ENCODE measurements at places on chromosomes 16 and 17.
A peak's percentile ranks its signal among the peaks of the same experiment; 100 is the strongest.

- no peak for DNase-seq
Observed at GRCh38 chr16:62135446-62135845, 99.2 kb upstream of the CDH8 start.

DNA sequence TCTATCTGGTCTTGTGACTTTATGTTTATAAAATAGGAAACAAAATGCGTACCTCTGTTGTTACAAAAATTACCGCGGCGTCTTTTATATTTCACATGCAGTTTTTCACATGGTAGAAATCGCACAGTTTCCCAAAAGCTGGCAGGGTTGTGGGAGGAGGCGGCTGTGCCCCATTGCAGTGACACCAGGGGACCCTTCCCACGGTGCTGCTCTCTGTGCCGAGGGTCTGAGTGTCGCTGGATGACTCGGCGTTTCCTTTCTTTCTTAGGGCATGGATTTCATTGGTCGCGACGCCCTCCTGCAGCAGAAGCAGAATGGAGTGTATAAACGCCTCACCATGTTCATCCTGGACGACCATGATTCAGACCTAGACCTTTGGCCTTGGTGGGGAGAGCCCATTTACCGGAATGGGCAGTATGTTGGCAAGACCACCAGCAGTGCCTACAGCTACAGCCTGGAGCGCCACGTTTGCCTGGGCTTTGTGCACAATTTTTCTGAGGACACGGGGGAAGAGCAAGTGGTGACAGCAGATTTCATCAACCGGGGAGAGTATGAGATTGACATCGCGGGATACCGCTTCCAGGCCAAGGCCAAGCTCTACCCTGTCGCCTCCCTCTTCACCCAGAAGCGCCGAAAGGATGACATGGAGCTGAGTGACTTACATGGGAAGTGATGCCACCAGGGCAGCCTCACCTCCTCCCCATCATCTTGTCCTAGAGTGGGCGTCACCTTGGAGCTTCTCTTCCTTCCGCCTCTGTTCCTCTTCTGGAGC is 17.2 kb upstream of the CLEC18C start:
- DNase-seq, result no peak

- DNase-seq, result peak; percentile 19
Observed at GRCh38 chr17:5669191-5669590, 84.9 kb upstream of the NLRP1 start.

DNA sequence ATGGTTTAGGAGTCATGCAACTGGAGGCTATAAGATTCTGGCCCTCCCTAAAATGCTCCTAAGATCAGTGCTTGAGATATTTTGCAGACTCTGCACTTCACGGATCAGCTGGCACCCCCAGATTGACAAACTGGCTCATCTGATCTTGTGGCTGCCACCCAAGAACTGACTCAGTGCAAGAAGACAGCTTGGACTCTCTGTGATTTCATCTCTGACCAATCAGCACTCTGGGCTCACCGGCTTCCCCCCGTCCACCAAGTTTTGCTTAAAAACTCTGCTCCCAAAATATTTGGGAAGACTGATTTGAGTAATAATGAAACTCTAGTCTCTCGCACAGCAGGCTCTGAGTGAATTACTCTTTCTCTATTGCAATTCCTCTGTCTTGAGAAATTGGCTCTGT is 26.3 kb upstream of the CCL2 start:
- no peak for DNase-seq

DNA sequence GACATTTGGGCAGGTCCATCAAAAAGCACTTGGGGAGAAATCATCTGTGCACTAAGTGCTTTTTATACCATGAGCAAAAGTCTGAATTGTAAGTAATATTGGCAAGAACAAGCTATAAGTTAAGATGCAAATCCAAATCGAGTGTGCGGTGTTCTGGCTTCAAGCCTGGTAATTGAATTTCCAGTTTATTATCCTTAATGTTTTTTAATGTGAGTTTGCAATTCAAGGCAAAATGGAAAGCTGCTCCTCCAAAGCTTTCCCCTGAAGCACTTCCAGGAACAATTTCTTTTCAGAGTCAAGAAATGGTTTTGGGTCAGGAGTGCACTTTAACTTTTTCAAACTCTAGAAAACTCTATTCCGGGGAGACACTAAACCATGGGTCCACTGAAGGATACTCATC is 445.7 kb downstream of the TOX3 start:
- no peak for DNase-seq

- DNase-seq, result no peak
Observed at GRCh38 chr16:5575646-5576245, 478.2 kb upstream of the EEF2KMT start.
